Central memory CD8-positive, alpha-beta T cell (primary cell): ENCODE measurements at places on chromosomes 5 and 9.

GRCh38 chr9:114895521-114895991 lies 34.8 kb downstream of the TNFSF8 start:
- DNase-seq = no peak

GRCh38 chr9:92289708-92290390 lies 3.6 kb downstream of the IARS1 start:
- DNase-seq = no peak

DNA sequence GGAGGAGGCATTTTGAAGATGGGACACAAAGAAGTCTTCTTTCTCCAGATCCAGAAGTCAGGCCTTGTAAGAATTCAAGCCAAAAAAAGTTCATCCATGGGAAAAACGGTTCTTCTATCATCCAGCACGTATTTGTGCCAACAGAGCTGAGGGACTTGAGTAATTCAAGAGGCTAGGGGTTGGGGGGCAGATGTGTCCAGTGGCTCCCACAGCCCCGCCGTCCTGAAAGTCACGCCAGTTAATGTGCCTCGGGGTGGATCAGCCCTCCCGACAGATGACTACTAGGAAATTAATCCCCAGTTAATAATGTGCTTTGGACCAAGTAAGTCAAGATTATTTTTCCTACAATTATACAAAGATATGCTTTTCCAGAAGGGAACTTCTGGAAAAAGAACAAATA lies 23.4 kb downstream of the NREP start:
- no peak for DNase-seq

GRCh38 chr5:110879675-110880074 lies 140.9 kb downstream of the SLC25A46 start:
- no peak for DNase-seq

DNA sequence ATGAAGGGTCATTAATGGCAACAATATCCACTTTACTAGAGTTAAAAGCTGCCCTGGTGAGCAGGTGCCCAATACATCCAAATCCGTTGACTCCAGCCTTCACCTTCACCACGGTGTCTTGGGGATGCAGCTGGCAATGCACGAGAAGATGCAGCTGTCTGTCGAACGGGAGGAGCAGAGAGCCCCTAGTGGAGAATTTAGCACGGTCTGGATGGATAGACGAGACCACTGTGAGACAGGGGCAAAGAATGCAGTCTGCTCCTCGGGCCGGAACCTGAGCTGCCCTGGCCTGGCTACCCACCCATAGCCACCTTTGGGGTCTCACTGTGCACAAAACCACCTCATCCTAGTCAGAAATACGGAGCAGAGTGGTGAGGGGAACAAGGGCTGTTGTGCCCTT lies 35.1 kb downstream of the ADRA1B start:
- DNase-seq = no peak

DNA sequence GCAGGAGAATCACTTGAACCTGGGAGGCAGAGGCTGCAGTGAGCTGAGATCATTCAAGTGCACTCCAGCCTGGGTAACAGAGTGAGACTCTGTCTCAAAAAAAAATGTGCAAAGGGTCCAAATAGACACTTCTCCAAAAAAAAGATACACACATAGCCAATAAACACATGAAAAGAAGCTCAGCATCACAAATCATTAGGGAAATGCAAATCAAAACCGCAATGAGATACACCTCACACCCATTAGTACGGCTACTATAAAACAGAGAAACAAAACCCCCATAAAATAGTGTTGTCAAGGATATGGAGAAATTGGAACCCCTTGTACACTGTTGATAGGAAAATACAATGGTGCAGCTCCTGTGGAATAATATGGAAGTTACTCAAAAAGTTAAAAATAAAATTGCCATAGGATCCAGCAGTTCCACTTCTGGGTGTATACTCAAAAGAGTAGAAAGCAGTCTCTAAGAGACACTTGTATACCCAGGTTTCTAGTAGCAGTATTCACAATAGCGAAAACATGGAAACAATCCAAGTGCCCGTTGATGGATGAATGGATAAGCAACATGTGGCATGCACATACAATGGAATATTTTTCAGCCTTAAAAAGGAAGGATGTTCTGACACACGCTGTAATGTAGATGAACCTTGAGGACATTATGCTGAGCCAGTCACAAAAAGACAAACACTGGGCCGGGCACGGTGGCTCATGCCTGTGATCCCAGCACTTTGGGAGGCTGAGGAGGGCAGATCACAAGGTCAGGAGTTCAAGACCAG lies 57.2 kb upstream of the PPARGC1B start:
- no peak for DNase-seq

- DNase-seq = no peak
Observed at GRCh38 chr5:178786859-178787499, 56.5 kb upstream of the ZNF354A start.

- no peak for DNase-seq
Observed at GRCh38 chr9:34256104-34256503, 73.0 kb downstream of the KIF24 start.

GRCh38 chr9:137967280-137967953 lies 89.8 kb downstream of the CACNA1B start:
- no peak for DNase-seq

GRCh38 chr5:155625897-155626543 lies 612.5 kb downstream of the KIF4B start:
- DNase-seq = no peak

GRCh38 chr9:17625644-17626388 lies 47.0 kb downstream of the SH3GL2 start:
- DNase-seq = no peak

DNA sequence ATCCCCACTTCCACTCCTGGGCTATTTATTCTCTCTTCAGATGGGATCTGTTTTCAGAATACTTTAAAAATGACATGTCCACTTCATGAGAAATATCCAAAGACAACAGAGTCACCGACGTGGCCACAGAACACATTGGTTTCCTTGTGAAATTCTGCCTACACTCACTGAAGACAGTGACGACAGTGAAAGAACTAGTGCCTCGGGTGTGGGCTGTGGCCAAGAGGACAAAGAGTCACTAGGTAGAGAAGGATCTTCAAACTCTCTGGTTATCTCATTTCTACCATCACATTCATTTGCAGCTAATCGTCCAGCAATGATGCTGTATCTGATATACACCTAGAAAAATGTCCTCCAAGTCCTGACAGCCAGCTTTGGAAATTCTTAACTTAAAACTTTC lies 59.1 kb downstream of the HABP4 start:
- DNase-seq = no peak

DNA sequence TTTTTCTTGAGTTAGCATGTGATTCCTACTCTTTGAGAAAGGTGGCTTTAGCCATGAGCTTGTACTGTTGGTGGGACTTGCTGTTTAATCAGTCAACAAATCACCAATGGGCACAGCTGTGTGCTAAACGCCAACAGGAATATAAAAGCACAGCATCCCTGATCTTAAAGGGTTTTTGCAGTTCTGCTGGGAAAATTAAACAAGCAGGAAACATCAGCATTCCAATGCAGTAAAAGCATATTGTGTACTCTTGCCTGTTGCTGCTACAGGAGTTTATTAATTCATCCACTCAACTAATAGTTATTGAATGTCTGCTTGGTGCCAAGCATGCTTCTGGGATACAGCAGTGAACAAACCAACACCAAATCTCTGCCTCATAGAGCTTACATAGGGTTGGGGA lies 27.4 kb upstream of the F2RL1 start:
- DNase-seq = no peak

DNA sequence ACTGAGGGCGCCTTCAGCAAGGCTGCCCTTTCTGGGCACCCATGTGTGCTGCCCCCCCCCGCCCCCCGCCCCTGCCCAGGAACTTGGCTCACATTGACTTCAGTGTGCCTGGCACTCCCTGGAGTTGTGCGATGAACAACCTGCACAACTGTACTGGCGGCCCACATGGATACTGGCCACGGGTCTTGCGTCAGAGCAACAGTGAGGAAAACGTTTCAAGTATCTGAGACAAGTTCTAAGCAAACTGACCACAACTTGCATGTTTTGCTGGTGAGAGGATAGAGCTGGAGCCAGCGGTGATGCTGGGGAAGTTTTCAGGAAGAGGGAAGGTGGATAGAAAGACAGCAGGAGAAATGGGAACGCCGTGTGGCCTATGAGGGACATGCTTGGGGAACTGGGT lies 45.4 kb downstream of the HABP4 start:
- DNase-seq = no peak

- DNase-seq = no peak
Observed at GRCh38 chr9:74078647-74079046, 418.5 kb upstream of the RORB start.

DNA sequence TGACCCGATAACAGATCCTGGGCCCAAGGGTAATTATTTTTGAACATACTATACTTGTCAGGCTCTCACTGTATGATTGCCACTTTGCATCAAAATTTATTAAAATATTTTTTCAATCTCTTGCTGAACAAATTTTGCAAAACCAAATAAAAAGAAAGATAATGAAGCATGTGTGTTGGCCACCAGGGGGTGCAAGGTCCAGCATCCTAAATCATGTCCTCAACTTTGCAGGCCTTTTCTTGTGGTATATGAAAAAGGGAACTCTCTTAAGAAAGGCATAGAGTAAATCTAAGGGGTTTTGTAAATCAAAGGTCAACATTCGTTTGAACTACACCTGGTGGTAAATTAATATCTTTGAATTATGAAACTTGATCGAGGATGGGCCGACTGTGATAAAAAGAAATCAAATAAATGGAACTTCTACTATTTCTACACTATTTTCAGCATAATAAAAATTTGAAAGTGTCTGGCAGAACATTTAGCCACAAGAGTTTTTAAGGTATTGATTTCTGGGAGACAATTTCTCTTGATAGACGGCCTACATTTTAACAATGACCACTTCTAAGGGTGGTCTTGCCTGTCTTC lies 676.5 kb downstream of the DMRTA1 start:
- no peak for DNase-seq
